MCF 10A (cell line): ENCODE measurements at places on chromosomes 2 and 18. TPM values are rescaled to one million over a fixed set of nuclear protein-coding genes. Genes with fewer than 3 reads are reported as not detected.

- H3K4me1 ChIP-seq, result no peaks in the 10 kb centered on the region
- H3K4me3 ChIP-seq, result no peak overlapping the region
- no peak for DNase-seq
- peaks cover 90% of the 10 kb centered on the region for H3K27me3 ChIP-seq
Observed at GRCh38 chr18:67183398-67183797, 333.1 kb downstream of the DSEL start.

DNA sequence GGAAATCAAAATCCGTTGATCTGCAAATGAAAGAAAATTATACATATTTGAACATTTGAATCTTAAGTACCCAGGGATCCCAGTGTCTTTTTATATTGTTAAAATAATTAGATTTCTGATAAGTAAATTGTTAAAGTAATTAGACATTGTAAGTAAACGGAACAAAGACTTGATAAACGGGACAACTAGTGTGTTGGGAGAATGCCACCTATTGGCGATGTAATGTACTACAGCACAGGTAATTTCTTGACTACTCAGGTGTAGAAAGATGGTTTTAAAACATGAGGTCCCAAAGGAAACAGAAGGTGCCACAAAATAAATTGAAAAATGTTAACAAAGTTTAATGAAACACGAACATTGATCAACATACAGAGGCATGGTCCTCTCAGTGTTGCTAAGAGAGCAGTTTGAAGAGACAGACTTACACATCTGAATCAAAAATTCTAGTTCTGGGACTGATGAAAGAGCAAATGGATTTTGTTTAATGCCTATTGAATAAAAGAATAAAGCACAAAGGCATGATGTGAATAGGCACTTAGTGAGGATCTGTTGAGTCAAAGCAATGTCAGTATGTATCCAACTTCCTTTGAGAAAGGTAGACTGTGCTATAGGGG lies 103.4 kb upstream of the RASGRP3 start:
- DNase-seq, result peak; percentile 73
- H3K4me1 ChIP-seq, result peaks cover 13% of the 10 kb centered on the region
- peaks cover 42% of the 10 kb centered on the region for H3K36me3 ChIP-seq
- H3K27ac ChIP-seq, result no peak overlapping the region

The FEV gene
- not detected in 2 replicates for total RNA-seq

The IFT172 gene
- 20.6 and 22.3 TPM in 2 replicates for total RNA-seq

DNA sequence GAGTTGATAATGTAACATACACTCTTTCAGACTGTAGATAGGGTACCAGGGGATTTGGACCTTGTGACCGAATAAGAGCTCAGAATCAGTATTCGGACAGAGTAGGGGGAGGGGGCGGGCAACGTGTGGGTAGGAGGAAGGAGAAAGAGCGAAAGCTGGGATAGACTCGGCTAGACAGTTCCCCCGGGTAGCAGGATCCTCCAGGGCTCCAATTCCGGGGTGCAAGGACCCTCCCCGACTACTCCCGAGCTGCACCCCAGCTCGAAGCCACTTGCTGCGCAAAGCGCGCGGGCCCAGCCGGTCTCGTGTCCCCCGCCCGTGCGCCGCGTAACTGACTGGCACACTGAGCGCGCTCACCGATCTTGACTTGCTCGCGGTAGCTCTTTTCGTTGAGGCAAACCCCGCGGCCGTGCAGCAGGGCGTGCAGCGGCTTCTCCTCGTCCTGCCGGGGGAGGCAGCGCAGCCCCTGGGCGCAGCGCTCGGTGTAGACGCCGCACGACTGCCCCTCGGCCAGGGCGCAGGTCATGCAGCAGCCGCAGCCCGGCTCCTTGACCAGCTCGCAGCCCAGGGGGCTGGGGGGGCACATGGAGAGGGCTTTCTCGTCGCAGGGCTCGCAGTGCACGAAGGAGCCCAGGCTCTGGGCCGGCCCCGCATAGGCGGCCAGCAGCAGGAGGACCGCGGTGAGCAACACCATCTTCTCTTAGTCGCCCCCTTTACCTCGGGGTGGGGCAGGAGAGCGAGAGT lies 1.1 kb downstream of the IGFBP5 start:
- no peak overlapping the region for H3K27ac ChIP-seq
- peaks cover 33% of the 10 kb centered on the region for H3K4me1 ChIP-seq
- H3K27me3 ChIP-seq, result no peaks in the 10 kb centered on the region
- no peak overlapping the region for H3K4me3 ChIP-seq

The GPR45 gene
- not detected in 2 replicates for total RNA-seq

- DNase-seq, result peak; percentile 83
- no peaks in the 10 kb centered on the region for H3K36me3 ChIP-seq
- peaks cover 6% of the 10 kb centered on the region for H3K4me1 ChIP-seq
- H3K4me3 ChIP-seq, result peak overlapping the region; percentile 39
- H3K27me3 ChIP-seq, result no peaks in the 10 kb centered on the region
Observed at GRCh38 chr2:112259509-112260294, 4.9 kb upstream of the ZC3H8 start.

DNA sequence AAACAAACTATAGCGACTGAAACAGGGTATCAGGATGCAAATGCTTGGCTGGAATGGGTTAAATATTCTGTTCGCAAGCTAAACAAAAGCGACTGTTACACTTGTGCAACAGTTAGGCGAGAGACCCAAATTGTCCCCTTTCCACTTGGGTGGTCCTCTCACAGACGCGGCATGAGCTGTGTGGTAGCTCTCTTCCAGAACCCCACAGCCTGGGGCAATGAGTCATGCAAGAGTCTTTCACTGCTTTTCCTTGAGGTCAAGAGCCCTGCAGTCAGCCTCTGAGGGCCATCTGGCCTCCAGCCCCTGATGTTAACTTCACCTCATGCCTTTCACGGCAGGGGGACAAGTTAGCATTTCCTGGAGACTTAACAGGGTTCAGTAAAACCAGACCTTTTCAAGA lies 25.7 kb downstream of the SULT1C4 start:
- no peaks in the 10 kb centered on the region for H3K27me3 ChIP-seq
- no peaks in the 10 kb centered on the region for H3K36me3 ChIP-seq
- no peak overlapping the region for H3K27ac ChIP-seq
- H3K4me1 ChIP-seq, result peaks cover 5% of the 10 kb centered on the region

The HSBP1L1 gene
- total RNA-seq, result 46.6 and 49.4 TPM in 2 replicates

DNA sequence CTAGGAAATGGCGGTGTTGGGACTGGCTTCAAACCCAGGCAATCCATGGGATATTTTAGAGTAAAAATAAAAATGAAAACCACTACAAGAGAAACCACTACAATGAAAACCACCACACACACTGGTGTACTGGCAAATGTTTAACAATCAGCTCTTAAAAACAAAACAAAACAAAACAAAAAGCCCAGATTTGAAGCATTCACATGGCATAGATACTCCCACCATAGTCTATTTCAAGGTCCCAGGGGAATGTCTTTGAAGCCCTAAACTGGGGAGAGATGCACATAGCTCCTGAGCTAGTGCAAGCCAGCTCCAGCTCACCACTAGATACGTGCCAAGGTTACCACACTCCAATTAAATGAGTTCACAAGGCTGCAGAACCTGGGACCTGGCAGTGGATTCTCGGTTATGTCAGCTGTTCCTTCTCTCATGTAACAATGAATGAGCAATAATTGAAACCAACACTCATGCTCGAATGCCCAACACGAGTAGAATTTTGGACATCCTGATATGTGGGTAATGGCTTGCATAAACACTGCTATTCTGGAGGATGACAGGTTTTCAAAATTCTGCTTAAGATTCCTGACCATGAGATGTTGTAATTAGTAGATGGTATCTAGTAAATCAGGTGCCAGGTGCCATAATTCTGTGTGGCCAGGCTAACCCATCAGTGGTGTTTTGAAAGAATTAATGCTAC lies 102.2 kb downstream of the OSBPL6 start:
- no peaks in the 10 kb centered on the region for H3K27me3 ChIP-seq
- H3K36me3 ChIP-seq, result peaks cover 12% of the 10 kb centered on the region
- peak; percentile 92 for DNase-seq
- peaks cover 27% of the 10 kb centered on the region for H3K4me1 ChIP-seq
- H3K4me3 ChIP-seq, result no peak overlapping the region

The ALKAL2 gene
- total RNA-seq, result not detected in 2 replicates

GRCh38 chr2:143807671-143808070 lies 678.5 kb downstream of the ARHGAP15 start:
- H3K4me1 ChIP-seq, result peaks cover 9% of the 10 kb centered on the region
- no peaks in the 10 kb centered on the region for H3K27me3 ChIP-seq
- H3K27ac ChIP-seq, result no peak overlapping the region
- H3K4me3 ChIP-seq, result no peak overlapping the region
- DNase-seq, result peak; percentile 22
- no peaks in the 10 kb centered on the region for H3K36me3 ChIP-seq

DNA sequence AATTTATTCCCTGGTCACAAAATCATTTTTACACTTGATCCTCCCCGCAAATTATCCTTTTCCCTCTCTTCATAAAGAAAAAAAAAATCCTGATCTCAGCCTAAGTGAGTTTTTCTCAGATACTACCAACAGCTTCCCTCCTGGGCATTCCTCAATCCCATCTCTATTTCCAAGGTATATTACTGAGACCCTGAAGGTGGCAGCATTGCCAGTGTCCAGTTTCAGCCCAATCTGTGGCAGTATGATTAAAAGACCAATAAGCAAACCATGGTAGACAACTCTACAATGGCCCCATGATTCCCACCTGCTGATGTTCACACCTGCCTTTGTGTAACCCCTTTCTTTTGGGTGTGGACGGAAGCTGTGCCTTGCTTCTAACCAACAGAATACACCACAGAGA lies 45.1 kb downstream of the CCDC93 start:
- no peak overlapping the region for H3K27ac ChIP-seq
- H3K36me3 ChIP-seq, result peaks cover 60% of the 10 kb centered on the region
- no peak for DNase-seq
- no peaks in the 10 kb centered on the region for H3K27me3 ChIP-seq
- H3K4me1 ChIP-seq, result no peaks in the 10 kb centered on the region

The PPP3R1 gene
- total RNA-seq, result 50.9 and 54.6 TPM in 2 replicates

The NR4A2 gene
- 1.4 and 2.6 TPM in 2 replicates for total RNA-seq

The CPO gene
- not detected in 2 replicates for total RNA-seq

The IRS1 gene
- 6.1 and 10.5 TPM in 2 replicates for total RNA-seq

GRCh38 chr2:47336259-47337238 lies 66.4 kb upstream of the MSH2 start:
- H3K4me1 ChIP-seq, result peaks cover 9% of the 10 kb centered on the region
- DNase-seq, result no peak
- H3K36me3 ChIP-seq, result no peaks in the 10 kb centered on the region
- no peak overlapping the region for H3K27ac ChIP-seq
- H3K4me3 ChIP-seq, result no peak overlapping the region
- H3K27me3 ChIP-seq, result no peaks in the 10 kb centered on the region

DNA sequence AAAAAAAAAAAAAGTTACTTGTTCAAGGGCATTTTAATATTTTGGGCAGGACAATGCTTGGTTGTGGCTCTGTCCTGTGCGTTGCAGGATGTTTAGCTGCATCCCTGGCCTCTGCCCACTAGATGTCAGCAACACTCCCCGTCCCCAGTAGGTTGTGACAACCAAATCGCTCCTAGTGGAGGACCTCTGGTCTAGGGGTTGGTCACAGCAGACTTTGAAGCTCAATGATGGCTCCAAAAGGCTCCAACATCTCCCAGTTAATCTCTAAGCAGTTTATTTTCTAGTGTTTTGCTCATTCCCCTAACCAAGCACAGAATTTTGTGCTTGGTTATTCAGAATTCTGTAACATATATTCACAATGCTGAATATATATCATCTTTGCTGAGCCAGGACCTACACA lies 67.0 kb downstream of the CHRNA1 start:
- DNase-seq, result peak; percentile 69
- H3K4me3 ChIP-seq, result no peak overlapping the region
- H3K27ac ChIP-seq, result no peak overlapping the region

DNA sequence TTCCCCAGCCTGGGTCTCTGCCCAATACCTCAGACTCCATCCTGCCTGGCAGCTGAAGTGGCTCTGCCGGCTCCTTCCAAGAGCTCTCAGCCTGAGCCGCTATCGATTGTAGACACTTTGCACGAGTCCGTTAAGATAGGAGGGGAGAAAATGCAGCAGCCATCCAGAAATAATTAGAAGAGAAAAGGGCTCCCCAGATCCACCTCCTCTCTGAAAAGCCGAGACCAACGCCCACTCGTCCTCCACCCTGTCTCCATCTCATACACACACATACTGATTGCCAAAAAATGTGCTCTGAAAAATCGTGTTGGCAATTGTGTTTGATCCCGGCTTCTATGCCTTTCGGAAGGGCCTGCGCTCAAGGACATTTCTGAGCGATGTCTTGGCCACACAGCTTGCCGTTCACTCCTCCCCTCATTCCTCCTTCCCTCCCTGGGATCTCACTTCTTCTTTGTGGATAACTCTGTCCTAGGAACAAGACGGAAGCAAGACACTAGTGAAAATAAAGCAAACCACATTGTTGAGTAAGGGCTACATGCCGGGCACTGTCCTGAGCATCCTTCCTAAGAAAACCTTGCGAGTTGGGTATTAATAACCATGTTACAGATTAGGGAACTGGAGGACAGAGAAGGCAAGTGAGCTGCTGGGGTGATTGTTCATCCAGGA lies 372.8 kb upstream of the MYT1L start:
- H3K4me3 ChIP-seq, result no peak overlapping the region
- no peaks in the 10 kb centered on the region for H3K4me1 ChIP-seq
- no peak for DNase-seq

DNA sequence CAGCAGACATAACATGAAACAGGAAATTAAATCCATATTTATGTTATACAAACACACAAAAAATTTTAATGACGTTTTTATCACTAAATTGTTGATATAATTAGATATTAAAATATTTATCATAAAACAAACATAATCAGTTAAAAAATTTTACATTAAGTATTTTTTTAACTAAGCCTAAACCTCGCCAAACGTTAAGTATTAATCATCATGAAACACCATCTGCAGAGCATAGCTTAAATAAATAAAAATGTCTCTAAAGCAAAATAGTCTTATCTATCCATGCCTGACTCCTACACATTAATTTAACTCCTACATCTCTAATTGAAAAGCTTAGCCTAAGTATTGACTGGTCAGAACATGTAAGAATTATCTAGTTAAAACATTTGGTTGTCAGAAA lies 271.6 kb upstream of the RND3 start:
- no peaks in the 10 kb centered on the region for H3K27me3 ChIP-seq
- no peaks in the 10 kb centered on the region for H3K4me1 ChIP-seq
- no peak overlapping the region for H3K4me3 ChIP-seq
- H3K27ac ChIP-seq, result no peak overlapping the region
- H3K36me3 ChIP-seq, result no peaks in the 10 kb centered on the region

GRCh38 chr2:189581354-189582139 lies 961 bp upstream of the SLC40A1 start:
- no peaks in the 10 kb centered on the region for H3K36me3 ChIP-seq
- no peak for DNase-seq
- no peak overlapping the region for H3K27ac ChIP-seq
- no peaks in the 10 kb centered on the region for H3K27me3 ChIP-seq
- H3K4me3 ChIP-seq, result no peak overlapping the region

The AQP12B gene
- total RNA-seq, result not detected in 2 replicates
